ENCODE measurements at places on chromosomes 6 and 20.

- no peak for DNase-seq
These were observed 5.8 kb upstream of the KCNG1 start for GRCh38 chr20:51028616-51029212.

DNA sequence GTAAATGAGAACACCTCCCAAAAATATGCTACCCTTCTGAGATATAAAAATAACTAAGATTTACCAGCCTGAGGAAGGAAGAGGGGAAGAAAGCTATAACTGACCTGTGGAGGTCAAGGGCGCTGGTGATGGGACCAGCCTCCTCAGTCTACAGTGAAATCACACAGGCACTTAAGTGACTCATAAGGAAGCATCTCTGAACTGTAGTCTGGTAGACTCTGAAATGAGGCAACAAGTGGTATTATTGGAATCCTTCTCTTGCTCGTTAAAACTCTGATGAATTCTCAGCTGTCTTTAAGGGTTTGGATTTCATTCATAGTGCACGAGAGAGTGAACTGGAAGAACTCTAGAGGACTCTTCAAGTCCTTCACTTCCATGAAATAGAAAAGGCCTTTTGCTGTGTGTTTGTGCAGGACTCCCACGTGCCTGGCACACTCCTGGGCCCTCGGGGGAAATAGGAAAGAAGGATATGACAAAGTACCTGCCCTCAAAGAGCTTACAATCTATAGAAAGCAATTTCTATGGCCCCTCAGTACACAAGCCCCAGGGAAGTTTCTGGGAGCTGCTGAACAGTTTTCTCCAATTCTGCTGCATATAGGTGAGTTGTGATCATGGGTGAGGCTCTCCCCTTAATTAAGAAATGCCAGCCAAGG, 231.8 kb upstream of the RREB1 start:
- no peak for DNase-seq

- DNase-seq: no peak
These were observed 92.9 kb downstream of the ZMYND8 start for GRCh38 chr20:47263465-47264084.

DNA sequence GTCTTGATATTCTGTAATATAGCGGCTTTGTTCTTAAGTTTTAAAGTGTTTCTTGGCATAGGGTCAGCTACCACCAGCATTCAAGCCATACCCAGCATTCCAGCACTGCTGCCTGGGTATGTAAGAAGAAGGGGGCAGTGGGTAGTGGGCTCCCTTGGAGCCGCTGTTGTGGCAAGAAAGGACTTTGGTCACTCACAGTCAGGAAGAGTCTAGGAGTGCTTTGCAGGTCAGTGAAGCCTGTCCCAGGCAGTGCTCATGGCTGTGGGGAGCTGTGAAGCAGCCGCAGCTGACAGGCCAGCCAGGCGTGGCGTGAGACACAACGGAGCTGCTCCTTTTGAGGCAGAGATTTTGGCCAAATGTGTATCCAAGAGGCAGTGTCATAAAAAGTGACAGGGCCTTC, 512.0 kb downstream of the CDKAL1 start:
- DNase-seq: no peak

- DNase-seq: no peak
These were observed 46.9 kb downstream of the SOD2 start for GRCh38 chr6:159646116-159646515.

- DNase-seq: no peak
These were observed 16.9 kb downstream of the CCR6 start for GRCh38 chr6:167139761-167140160.

DNA sequence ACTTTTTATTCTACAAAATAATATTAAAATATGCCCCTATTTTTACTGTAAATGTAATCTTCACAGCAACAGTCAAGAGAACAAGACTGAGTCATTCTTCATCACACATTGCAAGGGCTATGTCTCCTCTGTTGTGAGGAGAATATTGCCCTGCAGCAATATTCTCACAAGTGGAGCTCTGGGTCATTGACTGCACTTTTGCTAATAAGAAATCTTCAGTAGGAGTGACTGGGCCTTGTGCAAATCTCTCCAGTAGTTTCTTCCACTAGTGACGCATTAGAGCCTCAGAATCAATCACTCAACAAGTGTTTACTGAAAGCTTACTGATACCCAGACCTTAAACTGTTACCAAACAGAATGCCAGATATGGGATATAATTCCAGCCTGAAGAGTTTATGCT, 49.1 kb downstream of the LAMA2 start:
- DNase-seq: no peak

DNA sequence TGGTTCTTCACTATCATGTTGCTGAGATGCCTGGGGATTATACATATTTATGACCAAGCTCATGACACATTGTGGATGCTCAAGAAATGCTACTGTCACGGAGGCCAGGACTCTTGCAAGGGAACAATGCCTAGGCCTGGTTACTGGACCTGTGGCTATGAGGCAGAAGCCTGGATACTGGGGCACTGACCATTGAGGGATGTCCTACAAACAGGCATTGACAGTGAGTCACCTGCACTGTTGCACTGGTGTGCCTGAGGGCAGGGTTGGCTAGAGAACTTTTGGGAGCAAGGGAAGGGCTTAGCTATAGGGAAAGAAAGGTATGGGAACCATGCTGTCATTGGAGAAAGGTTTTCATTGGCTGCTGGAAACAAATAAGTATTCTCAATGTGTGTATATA, 313.1 kb upstream of the SUPT3H start:
- no peak for DNase-seq

GRCh38 chr6:142953373-142954273, 8.6 kb upstream of the HIVEP2 start:
- DNase-seq: no peak

- no peak for DNase-seq
These were observed 16.8 kb downstream of the RPL7L1 start for GRCh38 chr6:42896178-42896719.

DNA sequence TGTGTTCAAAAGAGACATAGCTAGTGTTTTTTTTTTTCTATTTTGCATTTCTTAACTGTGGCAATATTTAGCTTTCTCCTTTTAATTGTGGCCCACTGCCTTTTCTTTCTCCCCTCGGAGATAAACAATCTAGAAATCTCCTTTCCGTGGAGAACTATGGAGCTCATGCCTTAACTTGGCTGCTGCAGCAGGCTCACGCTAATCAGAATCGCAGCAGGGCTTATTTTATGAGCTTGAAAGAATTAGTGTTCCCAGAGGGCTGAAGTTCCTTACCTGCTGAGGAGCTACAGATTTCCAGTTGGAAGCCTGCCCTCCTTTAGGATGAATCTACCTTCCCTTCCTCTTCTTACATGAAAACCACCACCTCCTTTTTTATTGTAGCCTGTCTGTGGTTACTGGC, 35.6 kb downstream of the CTNNBL1 start:
- DNase-seq: no peak

GRCh38 chr6:129605967-129606366, 104.0 kb downstream of the ARHGAP18 start:
- no peak for DNase-seq

DNA sequence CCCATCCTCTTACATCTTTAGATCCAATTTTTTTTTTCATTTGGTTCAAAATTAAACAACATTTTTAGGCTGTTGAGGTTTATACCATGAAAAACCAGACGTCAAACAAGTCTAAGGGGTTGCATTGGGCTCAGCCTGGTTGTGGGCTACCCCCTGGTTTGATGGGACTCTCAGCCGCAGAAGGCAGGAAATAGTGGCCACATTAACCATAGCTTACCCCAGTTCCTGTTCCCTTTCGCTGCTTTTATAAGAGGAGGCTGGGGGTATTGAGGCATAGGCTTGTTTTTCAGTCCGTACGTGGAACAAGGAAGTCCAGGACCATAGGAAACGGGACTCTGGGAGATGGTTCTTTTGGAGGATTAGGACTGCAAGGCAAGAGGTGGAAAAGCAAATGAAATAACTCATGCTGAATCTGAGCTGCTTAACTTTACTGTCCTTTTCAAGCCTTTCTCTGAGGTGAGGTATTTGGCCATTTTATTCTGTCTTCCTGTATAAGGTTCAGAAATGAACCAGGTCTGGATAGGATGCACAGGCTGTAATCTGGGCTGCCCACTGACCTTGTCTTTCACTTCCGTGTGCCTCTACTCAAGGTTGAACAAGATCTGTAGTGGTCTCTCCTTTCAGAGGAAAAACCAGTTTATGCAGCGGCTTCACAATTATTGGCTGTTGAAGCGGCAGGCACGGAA, 7.7 kb downstream of the BRPF3 start:
- DNase-seq: no peak

DNA sequence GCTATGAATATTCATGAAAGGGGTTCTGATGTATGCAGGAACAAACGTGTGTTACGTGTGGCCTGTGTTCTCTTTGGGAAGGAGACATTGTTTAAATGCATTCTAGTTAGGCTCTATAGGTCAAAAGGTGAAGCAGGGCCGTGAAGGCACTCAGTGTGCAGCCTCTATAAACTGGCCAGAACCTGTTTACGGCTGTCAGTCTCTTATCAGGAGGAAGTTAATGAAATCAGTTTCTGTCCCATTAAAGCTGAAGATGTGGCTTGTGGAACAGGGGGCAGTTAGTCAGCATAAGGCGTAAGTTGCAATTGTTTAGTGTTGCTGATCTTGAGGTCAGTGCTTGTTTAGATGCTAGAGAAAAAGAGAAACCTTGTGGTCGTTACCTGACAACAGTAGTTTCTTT, 111.5 kb upstream of the KCNG1 start:
- no peak for DNase-seq

GRCh38 chr6:12238219-12238618, 51.9 kb upstream of the EDN1 start:
- DNase-seq: no peak

- DNase-seq: no peak
These were observed 23.6 kb upstream of the OR2J2 start for GRCh38 chr6:29147074-29147473.

DNA sequence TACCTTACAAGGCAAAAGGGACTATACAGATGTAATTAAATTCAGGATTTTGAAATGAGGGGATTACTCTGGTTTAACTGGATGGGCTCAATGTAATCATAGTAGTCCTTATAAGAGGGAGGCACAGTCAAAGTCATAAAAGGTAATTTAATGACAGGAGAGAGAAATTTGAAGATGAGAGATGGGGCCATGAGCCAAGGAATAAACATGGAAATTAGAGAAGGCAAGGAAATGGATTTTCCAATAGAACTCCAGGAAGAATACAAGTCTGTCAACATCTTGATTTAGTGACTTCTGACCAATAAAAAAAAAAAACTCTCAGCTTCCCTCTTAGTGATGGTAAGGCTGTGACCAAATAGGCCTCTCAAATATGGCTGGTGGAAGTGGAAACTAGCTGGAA, 101.9 kb upstream of the BEND3 start:
- DNase-seq: no peak

DNA sequence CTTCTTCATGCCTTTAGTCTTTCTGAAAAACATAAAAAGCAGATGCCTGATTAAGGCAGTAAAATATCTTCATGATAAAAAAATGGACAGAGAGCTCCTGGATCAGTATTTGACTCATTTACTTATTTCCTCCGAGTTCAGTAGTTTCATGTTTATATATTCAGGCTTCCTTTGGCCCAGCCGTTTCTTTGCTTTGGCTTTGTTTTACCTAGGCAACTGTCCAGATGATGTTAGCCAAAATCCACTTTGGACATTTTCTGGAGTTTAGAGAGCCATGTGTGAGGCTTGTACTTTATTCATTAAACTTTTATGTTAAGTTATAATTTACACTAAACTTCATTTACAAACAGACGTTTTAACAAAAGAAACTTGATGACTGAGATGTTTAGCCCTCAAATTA, 307.1 kb upstream of the RSPO3 start:
- no peak for DNase-seq

DNA sequence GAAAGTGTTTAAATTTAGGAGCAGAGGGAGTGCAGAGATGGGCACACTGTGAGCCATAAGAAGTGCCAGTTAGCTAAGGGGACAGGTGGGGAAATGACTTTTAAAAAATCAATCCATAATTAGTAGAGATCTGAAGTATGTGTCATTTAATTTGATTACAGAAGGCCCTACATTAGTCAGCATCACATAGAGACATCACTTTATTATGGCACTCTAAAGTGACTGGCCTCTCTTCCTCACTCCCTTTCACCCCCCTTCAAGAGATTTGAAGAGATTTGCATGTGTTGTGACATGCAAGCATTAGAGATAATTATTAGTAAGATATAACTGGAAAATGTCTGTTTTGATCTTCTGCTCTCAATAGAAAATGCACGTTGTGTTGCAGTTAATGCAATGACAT, 86.7 kb downstream of the SLX4IP start:
- no peak for DNase-seq

DNA sequence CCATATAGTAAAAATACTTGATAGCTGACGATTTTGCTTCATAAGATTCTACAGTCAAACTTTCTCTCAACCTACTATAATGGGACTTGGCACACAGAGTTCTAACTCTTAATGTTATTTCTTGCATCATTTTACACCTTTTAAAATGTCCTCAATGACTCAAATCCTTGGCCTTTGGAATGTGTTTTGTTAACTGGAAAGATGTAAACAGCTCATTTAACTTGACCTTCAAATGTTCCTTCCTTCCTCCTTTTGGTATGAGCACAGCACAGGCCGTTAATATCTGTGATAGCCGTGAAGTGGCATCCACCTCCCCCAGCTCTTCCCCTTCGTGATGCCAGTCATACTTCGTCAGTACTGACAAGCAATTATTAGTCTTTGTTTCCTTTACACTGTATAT, 972.0 kb upstream of the CITED2 start:
- DNase-seq: no peak

- no peak for DNase-seq
These were observed 128.8 kb downstream of the BMP7 start for GRCh38 chr20:57137676-57138075.

DNA sequence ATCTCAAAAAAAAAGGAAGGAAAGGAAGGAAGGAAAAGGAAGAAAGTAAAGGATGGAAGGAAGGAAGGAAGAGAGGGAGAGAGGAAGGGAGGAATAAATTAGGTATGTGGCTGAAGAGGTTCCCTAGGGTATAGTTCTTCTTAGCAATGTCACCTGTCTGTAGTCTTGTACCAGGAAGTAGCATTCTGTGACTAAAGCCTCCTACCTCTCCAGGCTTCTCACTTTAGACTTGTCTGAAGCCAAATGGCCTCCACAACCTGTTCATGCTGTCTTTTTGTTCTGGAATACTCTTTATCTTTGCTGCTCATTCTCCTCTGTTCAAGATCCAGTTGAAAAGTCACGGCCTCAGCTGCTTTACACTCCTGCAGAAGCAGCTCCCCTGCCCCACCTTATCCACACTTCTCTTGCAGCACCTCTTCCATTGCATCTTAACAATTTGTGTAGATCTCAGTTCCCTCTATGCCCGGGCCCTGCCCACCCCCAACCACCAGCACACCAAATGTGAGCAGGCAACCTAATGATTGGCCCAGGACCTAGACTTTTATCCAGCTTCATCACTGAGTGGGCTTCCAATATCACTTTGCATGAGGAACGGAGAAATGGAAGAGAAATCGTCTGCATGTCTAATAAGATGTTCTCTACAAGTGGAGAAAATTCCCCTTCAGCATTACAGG, 19.1 kb downstream of the GCNT2 start:
- no peak for DNase-seq

GRCh38 chr20:15550116-15550870, 1023.0 kb downstream of the KIF16B start:
- DNase-seq: no peak

GRCh38 chr6:96724641-96725040, 112.6 kb downstream of the GPR63 start:
- no peak for DNase-seq

GRCh38 chr6:20441921-20442320, 40.2 kb downstream of the E2F3 start:
- DNase-seq: no peak

GRCh38 chr6:89069536-89070163, 10.9 kb upstream of the PNRC1 start:
- no peak for DNase-seq

- DNase-seq: no peak
These were observed 142.3 kb downstream of the TBXT start for GRCh38 chr6:166025149-166025898.

GRCh38 chr6:154872542-154873114, 122.5 kb upstream of the TIAM2 start:
- no peak for DNase-seq

All from activated T-cell treated with anti-CD3 and anti-CD28 coated beads for 4 hours (primary cell).